ENCODE measurements at places on chromosomes 5 and 9.
A peak's percentile ranks its signal among the peaks of the same experiment; 100 is the strongest.

- no peak for DNase-seq
Observed at GRCh38 chr5:116521173-116521872, 53.3 kb downstream of the SEMA6A start.

DNA sequence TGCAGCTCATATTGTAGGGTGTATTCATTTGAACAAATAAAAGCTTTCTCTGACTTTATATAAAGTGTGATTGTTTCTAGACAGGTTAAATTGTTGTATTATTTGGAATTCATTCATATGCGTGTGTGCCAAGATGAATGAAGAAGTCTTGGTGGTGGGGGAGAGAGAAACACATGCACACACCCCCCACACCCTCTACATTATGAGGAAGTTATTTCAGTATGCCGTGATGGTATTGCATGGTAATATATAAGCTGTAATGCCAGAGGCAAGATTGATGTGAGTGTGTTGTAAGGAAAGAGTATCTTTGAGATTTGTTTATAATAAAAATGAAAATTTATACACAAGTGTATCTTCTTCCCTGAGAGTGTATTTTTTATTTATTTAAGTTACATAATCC, 71.0 kb downstream of the IPO11 start:
- DNase-seq: no peak

- DNase-seq: peak; percentile 81
Observed at GRCh38 chr9:91197232-91198181, 164.2 kb downstream of the AUH start.

DNA sequence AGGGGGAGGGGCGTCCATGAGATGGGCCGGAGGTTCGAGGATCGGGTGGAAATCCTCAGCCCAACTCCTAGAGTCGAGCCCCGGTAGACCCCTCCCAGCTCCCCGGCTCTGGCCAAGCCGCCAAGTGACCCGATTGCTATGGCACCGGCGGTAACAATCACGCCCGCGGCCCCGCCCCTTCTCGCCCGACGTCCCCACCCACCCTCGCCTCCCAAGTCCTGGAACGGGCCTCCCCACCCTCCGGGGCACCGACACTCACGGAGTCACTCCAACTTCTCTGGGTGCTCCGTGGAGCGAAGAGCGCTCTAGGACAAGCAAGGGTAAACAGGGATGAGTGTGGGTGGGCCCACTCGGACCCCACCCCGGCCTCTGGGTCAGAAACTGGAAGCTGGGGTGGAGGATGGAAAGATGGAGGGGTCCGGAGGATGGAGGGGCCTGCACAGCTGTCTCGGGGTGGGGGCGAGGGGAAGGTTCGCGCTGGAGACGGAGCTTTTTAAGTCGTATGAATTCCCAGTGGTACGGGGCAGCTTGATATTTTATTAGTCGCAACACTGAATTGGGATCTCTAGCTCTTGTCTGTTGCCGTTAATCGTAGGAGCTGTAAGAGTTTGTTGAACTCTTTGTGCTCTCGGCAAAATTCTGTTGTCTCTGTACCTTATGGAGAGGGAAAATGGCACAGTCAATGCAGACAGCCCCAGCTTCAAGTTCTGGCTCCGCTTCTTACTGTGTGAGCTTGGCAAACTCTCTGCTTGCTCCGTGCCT, at the start of gene SPACA9:
TSS of gene SPACA9 (plus strand) at position 204 of the 762 bp plus-strand sequence. CDS start 5,050 bp downstream, outside the sequence.
- peak; percentile 44 for DNase-seq

GRCh38 chr5:120012431-120012830, 383.1 kb downstream of the FAM170A start:
- no peak for DNase-seq

DNA sequence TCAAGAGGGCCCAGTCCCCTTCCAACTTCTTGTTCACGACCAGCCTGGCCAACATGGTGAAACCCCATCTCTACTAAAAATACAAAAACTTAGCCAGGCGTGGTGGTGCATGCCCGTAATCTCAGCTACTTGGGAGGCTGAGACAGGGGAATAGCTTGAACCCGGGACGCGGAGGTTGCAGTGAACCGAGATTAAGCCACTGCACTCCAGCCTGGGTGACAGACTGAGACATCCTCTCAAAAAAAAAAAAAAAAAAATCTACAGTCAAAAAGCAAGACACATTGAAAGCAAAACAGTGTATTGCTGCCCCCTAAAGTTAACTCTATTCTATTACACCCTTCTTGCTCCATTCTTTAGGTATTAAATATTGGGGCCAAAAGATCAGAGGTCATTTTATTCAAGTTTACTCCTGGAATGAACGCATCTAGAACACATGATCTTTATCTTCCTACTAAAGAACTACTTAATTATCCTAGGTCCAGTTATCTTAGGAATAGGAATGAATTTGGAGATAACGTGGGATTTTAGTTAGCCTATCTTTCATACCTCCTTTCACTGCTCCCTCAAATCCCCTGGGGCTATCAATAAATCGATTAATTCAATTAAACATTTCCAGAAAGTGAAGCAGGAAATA, 2.4 kb downstream of the ATG12 start:
- DNase-seq: peak; percentile 73

DNA sequence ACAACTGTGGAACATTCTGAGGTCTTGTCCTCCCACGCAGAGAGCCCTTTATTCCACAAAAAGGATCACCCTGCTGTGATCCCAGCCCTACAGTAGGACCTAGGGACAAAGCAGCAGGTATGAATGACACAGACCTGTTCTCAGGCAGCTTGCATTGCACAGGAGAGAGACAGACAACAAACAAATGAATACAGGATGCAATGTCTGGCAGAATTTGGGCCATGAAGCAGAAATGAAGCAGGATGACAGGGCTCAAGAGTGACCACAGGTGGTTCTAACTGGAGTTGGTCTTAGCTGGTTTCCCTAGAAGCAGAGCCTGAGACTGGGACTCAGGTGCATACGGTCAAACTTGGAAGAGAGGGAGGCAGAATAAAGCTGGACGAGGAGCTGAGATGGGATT, 388.8 kb downstream of the CDK5RAP2 start:
- DNase-seq: no peak

- DNase-seq: no peak
Observed at GRCh38 chr9:122055701-122056100, 37.4 kb downstream of the TTLL11 start.

DNA sequence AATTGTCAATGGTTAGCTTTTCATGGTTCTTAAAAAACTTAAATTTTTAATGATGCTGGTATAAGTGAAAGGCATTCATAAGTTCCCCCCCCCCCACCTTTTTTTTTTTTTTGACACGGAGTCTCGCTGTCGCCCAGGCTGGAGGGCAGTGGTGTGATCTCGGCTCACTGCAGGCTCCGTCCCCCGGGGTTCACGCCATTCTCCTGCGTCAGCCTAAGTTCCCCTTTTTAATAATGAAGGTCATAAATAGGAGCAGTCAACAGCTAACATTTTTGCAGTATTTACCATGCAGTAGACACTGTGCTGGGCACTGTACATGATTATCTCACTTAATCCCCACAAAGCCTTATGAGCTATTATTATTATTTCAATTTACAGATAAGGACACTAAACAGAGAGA, 556.3 kb downstream of the PDE4D start:
- DNase-seq: no peak

DNA sequence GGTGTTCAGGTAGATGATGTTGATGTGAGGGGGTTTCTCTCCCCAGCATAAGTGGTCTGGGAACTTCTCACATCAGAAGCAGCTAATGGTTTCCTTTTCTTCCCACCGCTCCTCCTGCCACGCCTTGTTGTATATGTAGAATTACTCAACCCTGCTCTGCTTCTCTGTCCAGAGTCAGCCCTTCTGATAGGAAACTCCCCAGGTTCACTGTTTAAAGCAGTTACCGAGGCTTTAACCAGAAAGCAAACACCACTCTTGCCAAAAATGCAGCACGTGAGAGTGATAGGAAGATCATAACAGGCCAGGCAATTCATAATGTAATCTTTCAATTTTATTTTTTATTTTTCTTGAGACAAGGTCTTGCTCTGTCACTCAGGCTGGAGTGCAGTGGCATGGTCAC, 10.5 kb upstream of the TMEM252 start:
- no peak for DNase-seq

GRCh38 chr5:10283927-10284635, 23.6 kb downstream of the CMBL start:
- peak; percentile 79 for DNase-seq

DNA sequence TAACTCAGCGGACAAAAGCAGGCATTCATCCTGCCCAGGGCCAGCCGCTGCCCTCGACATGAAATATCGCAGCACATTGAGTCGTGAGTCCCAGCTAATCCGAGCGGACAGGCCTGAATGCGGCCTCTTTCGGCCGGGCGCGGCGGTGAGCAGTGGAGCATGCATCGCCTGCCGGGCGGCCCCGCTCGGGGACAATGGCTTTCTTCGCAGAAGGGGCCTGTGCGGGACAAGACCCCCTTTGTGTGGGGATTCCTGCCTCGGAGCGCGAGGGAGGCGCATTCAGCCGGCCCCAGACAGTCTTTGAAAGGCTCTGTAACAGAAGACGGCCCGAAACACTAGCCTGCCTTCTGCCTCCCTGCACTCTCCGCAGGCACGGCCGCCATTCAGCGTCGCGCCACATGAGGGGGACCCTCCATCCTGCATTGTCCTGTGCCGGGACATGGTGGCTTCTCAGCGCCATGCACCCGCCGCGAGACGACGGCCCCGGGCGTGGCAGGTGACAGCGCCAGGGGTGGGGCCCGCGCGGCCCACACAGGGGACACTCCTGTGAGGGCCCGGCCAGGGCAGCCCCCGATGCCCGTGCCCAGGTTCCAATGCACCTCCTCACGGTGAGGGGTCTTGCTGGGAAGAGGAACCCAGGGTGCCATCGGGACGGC, 52.0 kb downstream of the EXD3 start:
- no peak for DNase-seq

GRCh38 chr5:74552101-74552500, 88.4 kb downstream of the ENC1 start:
- peak; percentile 31 for DNase-seq

GRCh38 chr5:74394528-74394915, 246.0 kb downstream of the ENC1 start:
- no peak for DNase-seq

GRCh38 chr5:169851321-169851850, 128.9 kb downstream of the INSYN2B start:
- no peak for DNase-seq

GRCh38 chr9:32010322-32010721, 374.1 kb upstream of the ACO1 start:
- DNase-seq: no peak

DNA sequence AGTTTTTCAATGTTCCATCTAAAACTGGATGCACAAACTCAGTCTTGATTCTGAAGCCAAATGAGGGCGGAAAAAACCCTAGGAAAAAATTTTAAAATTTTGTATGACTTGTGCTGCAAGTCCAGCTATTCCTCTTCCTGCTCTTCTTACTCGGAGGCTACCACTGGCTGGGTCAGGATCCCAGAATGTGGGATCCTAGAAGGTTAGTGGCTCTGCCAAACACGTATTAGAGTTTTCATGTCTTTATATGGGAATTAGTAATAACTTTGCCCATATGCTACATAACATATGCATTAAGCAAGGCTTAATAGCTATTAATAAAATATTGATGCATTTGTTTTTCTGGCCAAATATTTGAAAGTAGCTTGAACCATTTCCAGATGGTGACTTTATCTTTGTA, 458.3 kb downstream of the AGTPBP1 start:
- no peak for DNase-seq

GRCh38 chr5:158670201-158670600, 429.5 kb downstream of the EBF1 start:
- no peak for DNase-seq

- DNase-seq: no peak
Observed at GRCh38 chr9:80928697-80929096, 760.6 kb downstream of the TLE1 start.

GRCh38 chr9:137111788-137112563, 2.6 kb downstream of the DPP7 start:
- no peak for DNase-seq

GRCh38 chr5:90691533-90691932, 132.9 kb downstream of the ADGRV1 start:
- no peak for DNase-seq
